ENCODE measurements at places on chromosomes 1 and 21.
A peak's percentile ranks its signal among the peaks of the same experiment; 100 is the strongest.

- no peak for DNase-seq
These were observed 21.5 kb downstream of the DNAJC6 start for GRCh38 chr1:65330822-65331221.

GRCh38 chr21:38326429-38326828 lies 69.6 kb downstream of the KCNJ15 start:
- no peak for DNase-seq

- no peak for DNase-seq
These were observed 575.8 kb downstream of the NUF2 start for GRCh38 chr1:163897412-163898155.

- DNase-seq, result no peak
These were observed 123.2 kb downstream of the LHX8 start for GRCh38 chr1:75257424-75257823.

- no peak for DNase-seq
These were observed 86.4 kb downstream of the SYF2 start for GRCh38 chr1:25145775-25146393.

DNA sequence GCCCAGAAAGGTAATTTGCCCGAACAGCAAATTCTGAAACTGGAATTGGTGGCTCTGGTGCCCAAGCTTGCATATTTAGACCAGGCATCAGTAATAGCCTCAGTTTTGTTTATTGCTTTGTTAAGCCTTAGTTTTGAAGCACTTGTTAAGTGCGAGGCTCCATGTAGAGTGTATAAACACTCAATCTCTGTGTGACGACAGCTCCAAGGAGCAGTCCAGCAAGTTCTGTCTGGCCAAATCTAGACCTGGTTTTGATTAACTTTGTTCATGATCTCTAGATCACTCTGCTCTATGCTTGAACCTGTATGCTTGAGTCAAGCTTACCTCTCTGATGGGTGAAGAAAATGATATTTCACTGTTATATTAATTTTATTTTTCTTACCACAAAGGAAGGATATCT lies 37.4 kb downstream of the DOP1B start:
- DNase-seq, result no peak

- peak; percentile 39 for DNase-seq
These were observed 5.2 kb downstream of the TNFRSF18 start for GRCh38 chr1:1200876-1201810.

- peak; percentile 60 for DNase-seq
These were observed 15.5 kb upstream of the MIIP start for GRCh38 chr1:12003762-12004161.

- DNase-seq, result no peak
These were observed 489.6 kb upstream of the ADGRL4 start for GRCh38 chr1:79496129-79496528.

GRCh38 chr1:161017756-161018630 lies 3.0 kb downstream of the F11R start:
- DNase-seq, result no peak

DNA sequence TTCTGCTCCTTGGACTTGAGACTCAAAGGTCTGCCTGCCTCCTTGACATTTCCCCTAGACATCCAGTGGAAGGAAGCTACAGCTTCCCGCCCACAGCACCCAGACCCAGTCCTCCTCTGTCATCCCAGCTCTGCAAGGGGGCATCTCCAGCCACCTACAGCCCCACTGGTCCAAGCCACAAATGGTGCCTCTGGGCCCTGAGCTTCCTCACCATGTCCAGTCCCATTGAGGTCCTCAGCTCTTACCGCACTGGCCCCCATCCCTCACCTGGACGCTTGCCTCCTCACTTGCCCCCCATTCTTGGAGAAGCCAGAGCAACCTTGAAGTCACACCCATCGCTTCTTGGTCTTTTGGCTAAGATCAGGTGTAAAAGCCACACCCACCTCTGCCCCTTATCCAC lies 13.2 kb downstream of the PODN start:
- DNase-seq, result no peak

DNA sequence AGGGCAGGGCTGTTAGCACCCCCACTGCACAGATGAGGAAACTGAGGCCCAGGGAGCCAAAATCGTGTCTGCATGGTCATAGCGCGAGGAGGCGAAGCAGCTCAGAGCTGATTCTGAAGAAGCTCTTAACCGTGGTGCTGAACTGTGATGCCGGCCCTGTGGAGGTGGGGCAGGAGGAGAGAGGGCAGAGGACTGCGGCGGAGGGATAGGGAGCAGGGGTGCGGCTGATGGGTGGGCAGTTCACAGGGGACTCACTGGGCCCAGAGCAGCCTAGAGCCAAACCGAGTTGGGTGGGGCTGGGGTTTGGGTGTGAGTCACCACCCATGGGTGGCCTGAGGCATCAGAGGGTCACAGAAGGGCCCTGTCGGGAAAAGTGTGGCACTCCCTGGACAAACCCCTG lies 74.7 kb downstream of the RAP1GAP start:
- no peak for DNase-seq

GRCh38 chr1:28249866-28250295 lies 9.4 kb upstream of the SESN2 start:
- no peak for DNase-seq

DNA sequence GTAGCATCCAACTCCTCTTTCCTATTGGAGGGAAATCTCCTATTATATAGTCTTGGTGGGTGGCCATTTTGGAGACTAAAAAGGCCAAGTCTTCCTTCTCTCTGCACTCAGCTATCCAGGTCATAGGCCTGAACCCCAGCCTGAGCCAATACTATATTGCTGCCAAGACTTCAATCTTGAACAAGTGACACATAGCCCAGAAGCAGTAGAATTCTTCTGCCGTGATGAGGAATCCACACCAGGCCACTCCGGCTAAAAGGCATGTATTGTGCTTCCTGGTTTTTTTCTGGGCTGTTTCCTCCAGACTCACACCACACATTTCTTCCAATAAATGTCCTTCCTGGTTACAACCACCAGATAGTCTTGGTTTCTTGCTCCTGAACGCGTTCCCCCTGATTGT lies 43.0 kb downstream of the ATF3 start:
- no peak for DNase-seq

DNA sequence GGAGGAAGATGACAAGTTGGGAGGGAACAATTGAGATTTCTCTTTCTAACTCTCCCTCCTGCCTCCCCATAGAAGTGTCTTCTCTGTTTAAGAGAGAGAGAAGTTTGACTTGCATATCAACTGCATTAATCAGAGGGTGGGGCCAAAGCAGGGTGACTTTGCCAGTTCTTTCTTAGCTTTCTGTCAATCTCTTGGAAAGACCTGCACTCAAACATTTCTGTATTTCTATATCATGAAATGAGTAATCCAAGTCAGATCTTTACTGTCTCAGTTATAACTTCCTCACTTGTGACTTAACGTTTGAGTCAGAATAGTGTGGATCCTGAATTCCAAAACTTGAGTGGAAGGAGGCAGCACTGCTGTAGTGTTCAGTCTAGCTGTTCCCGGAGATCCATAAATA lies 180.8 kb upstream of the KCNK2 start:
- no peak for DNase-seq

GRCh38 chr1:163298365-163298764 lies 23.4 kb upstream of the NUF2 start:
- DNase-seq, result no peak

GRCh38 chr1:83641206-83641658 lies 357.7 kb downstream of the TTLL7 start:
- no peak for DNase-seq

GRCh38 chr1:204093781-204094180 lies 20.9 kb downstream of the SOX13 start:
- no peak for DNase-seq

- no peak for DNase-seq
These were observed 289.8 kb upstream of the POU3F1 start for GRCh38 chr1:38336301-38336923.

DNA sequence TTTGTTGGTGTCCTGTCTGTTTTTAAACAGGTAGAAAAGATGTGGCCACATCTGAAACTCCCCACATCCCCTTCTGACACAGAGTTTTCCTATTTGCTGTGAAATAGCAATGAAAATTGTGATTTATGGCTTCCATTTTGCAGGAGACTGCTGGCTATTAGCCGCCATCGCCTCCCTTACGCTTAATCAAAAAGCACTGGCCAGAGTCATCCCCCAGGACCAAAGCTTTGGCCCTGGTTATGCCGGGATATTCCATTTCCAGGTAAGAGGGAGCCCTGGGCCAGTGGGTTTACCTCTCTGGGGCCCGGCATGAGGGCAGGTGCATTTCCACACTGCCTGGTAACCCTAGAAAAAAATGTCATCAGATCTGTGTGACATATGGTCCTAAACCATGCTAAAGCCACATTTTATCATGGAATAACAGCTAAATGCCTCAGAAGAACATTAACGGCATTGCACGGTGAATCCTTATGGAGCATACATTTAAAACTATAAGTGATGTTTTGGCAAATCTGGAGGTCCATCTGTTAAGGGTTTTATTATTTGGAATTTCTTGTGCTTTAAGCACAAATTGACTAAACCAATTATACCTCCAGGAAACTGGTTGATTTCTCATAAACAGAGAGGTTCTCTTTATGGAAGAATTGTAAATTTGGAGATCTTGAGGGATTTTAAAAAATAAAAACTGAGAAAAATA lies 12.3 kb downstream of the CAPN9 start:
- no peak for DNase-seq

GRCh38 chr1:77513839-77514763 lies 168.4 kb downstream of the ZZZ3 start:
- no peak for DNase-seq

DNA sequence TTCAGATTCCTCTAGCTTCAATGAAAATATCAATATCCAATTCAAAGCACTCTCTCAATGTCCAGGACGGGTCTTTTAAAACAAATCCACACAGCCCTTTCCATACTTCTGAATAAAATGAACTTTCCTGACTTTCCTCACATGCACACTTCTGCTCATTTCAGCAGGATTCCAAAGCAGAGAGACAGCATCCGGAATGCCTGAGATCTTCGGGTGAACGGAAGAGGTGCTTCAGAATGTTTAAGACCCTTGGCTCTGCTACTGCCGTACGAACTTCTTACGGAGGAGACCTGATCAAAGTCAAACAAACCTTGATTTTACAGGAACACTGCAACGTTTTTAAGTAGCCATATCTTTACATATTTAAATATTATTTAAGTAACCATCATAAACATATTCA lies 245.7 kb downstream of the PTBP2 start:
- no peak for DNase-seq

GRCh38 chr1:30450818-30451233 lies 272.6 kb downstream of the MATN1 start:
- no peak for DNase-seq

DNA sequence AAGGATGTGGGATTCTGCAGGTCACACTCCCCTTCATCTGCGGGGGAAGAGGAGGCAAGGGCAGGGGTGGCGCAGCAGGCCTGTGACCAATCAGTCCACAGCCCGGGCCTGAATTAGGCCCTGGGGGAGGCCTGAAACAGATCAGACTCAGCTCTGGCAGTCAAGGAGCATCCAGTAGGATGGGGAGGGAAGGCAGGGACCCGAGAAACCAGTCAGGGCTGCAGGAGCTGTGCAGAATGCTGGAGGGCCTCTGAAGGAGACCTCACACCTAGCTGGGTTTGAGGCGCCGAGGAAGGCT lies 12.7 kb downstream of the TNNT2 start:
- DNase-seq, result no peak

DNA sequence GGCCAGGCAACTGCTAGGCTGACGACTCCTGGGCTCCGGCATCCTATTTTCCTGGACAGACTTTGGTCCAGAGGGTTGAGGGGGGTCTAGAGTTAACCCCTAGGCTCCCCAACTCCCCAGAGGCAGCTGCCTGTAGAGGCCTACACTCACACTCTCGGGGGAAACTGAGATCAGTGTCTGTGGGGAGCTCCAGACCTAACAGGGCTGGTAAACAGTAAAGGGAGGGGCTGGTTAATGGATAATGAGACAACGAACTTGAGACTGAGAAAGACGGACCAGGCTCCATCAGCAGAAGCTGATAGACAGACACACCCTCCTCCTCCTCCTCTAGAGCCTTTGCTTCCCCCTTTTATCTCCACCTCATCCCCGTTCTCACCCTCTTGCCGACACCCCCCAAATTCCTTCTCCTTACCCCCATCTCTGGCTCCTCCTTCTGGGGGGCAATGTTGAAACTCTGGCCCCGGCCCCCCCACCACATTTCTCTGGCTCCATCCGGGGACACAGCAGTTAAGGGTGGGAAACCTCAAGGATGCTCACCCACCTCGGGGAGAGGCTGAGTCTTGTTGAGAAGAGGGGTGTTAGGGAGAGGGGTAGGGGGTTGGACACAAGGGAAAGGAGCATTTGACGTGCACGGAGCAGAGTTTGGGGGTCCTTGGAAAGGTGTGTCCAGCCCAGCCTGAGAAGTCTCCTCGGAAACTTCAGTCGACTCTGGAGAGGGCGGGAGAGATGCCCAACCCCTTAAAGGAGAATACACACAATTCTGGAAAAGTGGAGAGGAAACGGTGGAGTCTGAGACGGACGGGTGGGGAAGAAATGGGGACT lies at the start of gene MTMR11:
Gene MTMR11, minus strand, starts transcription at position 710 of the 822 bp plus-strand sequence. Its CDS starts 232 bp downstream, at position 478.
- peak; percentile 68 for DNase-seq

- no peak for DNase-seq
These were observed 19.9 kb downstream of the MX2 start for GRCh38 chr21:41381731-41382130.

DNA sequence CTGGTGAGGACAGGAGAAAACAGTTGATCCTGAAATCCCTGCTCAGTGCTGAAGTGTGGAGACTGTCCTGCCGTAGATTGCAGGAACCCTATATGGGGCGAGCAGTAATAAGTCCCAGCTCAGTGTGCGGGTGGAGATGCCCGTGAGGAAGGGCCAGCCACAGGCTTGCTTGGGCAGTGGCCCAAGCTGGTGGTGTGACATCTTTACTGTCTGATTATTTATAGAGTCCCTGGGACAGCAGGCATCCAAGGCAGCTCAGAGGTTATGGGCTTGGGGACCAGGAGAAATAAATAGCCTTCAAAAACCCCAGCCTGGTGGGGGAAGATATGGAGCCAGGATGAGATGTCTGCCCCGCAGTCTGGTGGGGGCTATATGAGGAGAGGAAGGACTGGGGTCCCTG lies 170.7 kb upstream of the POU3F1 start:
- no peak for DNase-seq

- DNase-seq, result no peak
These were observed 372.1 kb downstream of the PTPRC start for GRCh38 chr1:199010933-199011332.

GRCh38 chr1:84861516-84861915 lies 31.5 kb downstream of the LPAR3 start:
- DNase-seq, result no peak

DNA sequence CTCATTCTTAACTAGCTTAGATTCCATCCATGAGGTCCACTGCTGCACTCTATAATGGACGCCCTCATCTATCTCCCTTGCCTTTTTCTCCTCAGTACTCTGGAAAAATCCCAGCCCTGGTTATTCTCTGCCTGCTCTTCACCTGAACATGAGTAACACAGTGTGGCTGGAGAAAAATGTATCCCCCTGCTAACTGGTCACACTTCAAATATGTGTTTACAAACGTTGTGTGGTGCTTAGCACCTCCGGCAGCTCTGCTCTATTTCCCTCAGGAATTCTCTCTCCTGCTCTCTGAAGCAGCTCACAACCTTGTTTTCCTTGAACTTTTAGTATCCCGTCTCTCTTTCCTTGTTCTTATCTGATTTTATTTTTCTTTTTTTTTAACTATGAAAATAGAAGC lies 4.1 kb downstream of the SCCPDH start:
- DNase-seq, result no peak

Measured in posterior cingulate gyrus (tissue), 11 donors.